ENCODE measurements at places on chromosomes 1 and 21. TPM values are rescaled to one million over a fixed set of nuclear protein-coding genes. Genes with fewer than 3 reads are reported as not detected.

The PALMD gene
- 38.3 TPM for total RNA-seq

The CAPN2 gene
- 264 TPM for total RNA-seq

The TSPAN1 gene
- 0.91 TPM for total RNA-seq

The ANKRD45 gene
- 1.8 TPM for total RNA-seq

The PARK7 gene
- 254 TPM for total RNA-seq

The KIAA0040 gene
- total RNA-seq, result 1.3 TPM

The CBS gene
- total RNA-seq, result 31.9 TPM

The ARID4B gene
- total RNA-seq, result 39.3 TPM

The TLR5 gene
- 1.2 TPM for total RNA-seq
